ENCODE measurements at places on chromosomes 12 and 14. TPM values are rescaled to one million over a fixed set of nuclear protein-coding genes. Genes with fewer than 3 reads are reported as not detected.

DNA sequence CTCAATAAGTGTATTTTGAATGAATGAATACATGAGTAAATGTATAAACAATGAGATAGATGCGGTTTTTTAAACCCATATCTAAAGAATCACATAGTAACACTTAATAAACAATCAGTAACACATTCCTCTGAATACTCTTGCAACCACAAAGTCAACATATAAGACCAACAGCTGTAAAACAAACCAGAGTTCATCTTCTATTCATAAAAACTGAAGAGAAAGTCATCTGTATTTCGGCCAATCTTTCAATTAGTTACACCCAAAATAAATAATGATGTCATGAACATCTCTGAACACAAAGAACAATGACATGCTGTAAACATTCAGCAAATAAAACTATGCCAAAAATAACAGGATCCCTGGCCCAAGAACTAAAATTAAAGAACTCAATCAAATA, 47.2 kb downstream of the ARMH4 start:
- DNase-seq, result no peak

DNA sequence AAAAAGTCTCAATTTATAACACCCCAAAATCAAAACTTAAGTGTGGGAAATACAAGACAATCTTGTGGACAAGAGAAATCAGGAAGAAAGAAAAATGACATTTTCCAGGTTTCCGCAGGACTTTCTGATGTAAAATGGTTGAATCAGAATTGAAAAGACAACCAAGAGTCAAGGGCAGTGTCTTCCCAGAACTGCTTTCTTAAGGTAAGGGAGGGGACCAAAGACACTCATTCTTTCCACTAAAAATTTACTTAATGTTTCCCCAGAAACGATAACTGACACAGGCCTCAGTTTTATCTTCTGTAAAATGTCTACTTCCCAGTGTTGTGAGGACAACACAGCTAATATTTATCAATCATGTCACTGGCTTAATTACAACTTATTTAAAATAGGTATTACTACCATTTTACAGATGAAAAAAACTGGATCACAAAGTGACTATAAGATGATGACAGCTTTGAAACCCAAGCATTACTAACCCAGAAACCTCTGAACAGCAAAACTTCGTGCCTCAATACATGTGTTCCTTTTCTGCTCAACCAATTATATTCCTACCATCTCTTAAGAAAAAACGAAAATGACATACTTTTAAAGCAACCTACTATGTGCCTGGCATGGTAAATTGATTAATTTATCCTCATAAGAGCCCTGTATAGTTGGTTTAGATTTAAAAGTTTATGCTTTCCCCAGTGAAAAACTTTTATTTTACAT, 4.6 kb downstream of the SINHCAF start:
- no peak for DNase-seq

GRCh38 chr12:31518680-31519227, 72.2 kb downstream of the DENND5B start:
- DNase-seq, result no peak

Gene TPH2
- total RNA-seq, result not detected

DNA sequence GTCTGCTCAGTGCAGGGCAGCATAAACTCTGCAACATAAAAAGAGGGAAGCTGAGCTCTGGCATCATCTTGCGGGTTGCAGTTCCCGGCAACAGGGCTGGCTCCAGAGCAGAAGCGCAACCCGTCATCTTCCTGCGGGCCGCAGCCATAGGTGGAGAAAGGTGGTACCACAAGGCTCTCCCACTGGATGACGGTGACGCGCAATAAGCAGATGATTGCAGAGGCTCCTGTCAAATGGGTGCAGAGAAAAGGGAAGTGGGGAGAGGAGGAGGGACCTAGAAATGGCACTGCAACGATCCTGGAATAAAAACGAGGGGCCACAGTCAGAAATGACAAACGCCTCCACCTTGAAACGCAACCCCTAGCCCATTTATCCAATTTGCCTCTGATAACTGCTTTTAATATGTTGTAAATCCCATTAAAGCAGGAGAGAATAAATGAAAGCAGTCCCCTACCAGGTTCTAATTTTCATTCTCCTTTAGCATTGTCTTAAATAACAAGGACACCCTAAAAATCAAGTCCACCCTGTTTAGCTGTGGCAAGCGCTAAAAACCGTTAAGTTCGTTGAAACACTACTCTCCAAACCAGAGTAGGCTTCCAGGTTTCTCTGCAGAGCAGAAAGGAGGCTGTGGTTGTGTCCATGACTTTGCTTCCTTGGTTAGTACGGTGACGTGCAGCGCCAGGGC, 30.9 kb upstream of the TUBA1C start:
- DNase-seq, result peak; percentile 56

DNA sequence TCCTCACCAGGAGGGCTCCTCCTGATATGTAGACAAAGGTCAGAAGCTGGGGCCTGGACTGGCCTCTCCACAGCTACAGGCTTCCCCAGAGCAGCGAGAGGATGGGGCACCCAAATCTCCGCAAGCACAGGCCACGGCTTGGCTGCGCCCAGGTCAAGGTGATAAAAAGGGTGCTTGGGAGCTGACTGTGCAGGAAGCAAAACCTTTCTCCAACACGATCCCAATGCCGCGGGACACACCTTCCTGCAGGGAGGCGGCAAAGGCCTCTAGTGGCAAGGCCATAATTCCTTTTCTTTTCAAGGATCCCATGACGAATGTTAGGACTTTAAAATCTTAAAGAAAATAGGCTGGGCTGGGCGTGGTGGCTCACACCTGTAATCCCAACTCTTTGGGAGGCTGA, 13.6 kb downstream of the ITPK1 start:
- DNase-seq, result no peak

All from left ventricle myocardium inferior (tissue), 1 donor.